Right kidney (tissue), 9 donors: ENCODE measurements at places on chromosomes 11 and 22.

GRCh38 chr22:37669586-37669985 is 5.8 kb upstream of the LGALS1 start:
- no peak for DNase-seq

DNA sequence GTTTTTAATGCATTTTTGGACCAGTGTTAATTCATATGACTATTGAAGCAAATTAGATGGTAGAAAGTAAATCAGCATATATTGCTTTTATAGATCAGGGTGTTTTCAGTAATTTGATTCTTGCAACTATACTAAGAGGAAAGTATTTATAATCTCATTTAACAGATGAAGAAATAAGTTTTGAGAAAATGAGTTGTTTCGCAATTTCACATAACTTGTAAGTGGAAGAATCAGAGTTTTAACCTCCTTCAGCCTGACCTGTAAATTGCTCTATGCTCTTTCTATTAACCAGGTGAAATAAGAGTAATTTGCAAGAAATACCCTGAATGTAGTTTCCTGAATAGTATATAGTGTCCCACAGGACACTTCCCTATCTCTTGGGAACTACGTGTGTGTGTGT is 1106.8 kb upstream of the RAG2 start:
- no peak for DNase-seq

GRCh38 chr11:66363805-66364535 is 7.6 kb downstream of the SLC29A2 start:
- no peak for DNase-seq

DNA sequence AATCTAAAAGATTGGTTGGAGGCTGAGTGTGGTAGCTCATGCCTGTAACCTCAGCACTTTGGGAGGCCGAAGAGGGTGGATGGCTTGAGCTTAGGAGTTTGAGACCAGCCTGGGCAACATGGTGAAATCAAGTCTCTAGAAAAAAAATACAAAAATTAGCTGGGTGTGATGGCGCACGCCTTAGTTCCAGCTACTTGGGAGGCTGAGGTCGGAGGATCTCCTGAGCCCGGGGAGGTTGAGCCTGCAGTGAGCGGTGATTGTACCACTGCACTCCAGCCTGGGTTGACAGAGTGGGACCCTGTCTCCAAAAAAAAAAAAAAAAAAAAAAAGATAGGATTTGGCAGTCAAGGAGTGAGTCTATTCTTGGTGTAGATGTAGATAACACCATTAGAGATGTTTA is 10.6 kb downstream of the FOLR1 start:
- DNase-seq: no peak

- no peak for DNase-seq
These were observed 53.9 kb downstream of the MN1 start for GRCh38 chr22:27747396-27748221.

- peak; percentile 58 for DNase-seq
These were observed 7.2 kb downstream of the CLMP start for GRCh38 chr11:123187665-123188507.

- DNase-seq: no peak
These were observed 8.2 kb downstream of the MMP8 start for GRCh38 chr11:102716527-102716926.

DNA sequence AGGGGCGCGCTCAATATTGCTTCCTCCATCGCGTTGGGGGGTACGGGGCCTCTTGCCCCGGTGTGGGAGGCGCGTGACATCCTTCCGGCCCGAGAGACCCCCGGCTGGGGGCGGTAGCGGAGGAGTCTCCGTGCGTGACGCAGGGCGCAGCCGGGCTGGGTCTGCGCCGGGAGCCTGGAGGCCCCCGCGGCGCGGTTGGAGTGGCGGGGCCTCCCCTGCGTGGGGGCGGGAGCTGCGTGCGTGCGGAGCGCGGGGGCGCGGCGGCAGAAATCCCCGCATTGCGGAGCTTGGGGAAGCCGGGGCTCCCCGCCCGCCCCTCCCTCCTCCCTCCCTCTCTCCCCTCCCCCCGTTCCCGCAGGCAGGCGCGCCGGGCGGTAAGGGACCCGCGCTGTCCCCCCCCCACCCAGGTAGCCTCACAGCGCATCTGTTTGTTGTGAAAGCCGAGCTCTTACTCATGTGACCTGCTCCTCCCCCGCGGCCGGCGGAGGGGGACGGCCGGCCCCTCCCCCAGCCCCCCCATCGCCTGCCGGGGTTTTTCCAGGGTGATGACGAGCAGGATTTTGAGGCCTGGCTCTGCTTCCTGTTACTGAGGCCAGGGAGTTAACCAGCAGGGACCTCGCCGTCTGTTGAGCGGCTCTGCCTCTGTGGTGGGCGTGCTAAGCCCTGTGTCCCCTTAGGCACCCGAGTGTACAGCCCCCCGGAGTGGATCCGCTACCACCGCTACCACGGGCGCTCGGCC is 1.6 kb downstream of the PIM3 start:
- DNase-seq: peak; percentile 68

- no peak for DNase-seq
These were observed 643.6 kb downstream of the ETS1 start for GRCh38 chr11:127943763-127944162.
